ENCODE measurements at places on chromosomes 13 and 19.

- DNase-seq, result peak; percentile 61
Observed at GRCh38 chr19:23273590-23274412, 23.6 kb upstream of the ZNF724 start.

DNA sequence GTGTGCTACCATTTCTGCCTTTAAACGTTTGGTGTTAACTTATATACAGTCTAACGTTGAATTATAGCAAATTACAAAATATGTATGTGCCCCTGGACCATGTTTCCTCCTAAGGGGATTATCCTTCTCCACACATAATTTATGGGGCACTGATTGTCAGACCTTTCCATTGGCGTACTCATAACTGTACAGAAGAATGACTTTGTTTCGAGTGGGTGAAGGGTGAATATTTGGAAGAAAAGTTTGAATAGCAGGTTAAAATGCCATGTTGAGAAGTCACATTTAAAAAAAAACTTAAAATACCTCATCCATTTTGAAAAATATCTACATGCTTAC, 58.8 kb downstream of the SLC10A2 start:
- DNase-seq, result no peak

DNA sequence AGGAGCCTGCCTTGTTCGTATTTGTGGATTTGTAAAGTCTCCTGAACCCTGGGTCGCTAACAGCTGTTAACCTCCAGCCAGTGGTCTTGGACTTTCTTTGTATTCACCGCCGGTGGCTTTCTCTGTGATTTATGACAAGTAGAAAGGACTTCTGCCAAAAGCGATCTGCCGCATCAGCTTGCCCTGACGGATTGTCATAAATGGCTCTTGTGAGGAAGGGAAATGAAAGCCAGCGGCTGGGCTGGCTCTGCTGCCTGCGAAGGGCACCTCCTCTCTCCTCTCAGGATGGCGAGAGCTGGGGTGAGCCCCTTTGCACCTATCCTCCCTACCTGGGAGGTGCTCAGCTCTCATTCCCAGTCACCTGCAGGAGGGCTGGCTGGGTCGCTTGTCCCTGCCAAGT, 25.6 kb downstream of the DHRS12 start:
- no peak for DNase-seq

DNA sequence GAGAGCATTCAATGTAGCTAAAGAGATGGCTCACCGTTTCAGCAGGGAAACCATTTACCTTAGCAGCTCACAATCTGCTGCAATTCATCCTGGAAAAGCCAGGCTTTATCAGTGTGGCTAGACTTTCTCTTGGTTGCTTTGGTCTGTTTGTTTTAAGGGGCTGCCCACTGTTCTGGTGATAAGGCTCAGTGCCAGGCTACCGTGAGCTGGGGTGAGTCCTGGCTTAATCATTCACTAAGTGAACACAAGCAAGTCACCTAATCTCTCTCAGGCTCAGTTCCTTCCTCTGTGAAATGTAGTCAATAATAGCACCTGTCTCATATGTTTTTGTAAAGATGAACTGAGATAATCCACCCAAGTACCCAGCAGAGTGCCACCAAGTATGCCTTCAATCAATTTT, 229.0 kb downstream of the TEX29 start:
- no peak for DNase-seq

DNA sequence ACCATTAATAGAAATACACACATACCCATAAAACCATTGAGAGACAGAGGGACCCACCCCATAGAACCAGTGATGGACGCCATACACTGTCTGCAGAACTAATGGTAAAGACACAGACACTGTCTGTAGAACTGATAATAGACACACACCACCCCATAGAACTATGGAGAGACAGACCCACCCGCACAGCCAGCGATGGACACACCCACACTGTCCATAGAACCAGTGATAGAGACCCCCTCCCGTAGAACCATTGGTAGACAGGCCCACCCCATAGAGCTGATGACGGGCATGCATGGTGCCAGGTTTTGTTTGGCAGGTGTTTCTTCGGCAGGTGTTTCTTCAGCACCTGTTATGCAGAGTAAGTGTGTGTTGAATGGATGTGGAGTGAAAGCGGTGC, 88.3 kb upstream of the TEX29 start:
- no peak for DNase-seq

GRCh38 chr13:35927567-35928021, 203.6 kb downstream of the DCLK1 start:
- DNase-seq, result no peak

GRCh38 chr13:97321616-97322321, 99.6 kb downstream of the MBNL2 start:
- DNase-seq, result no peak

DNA sequence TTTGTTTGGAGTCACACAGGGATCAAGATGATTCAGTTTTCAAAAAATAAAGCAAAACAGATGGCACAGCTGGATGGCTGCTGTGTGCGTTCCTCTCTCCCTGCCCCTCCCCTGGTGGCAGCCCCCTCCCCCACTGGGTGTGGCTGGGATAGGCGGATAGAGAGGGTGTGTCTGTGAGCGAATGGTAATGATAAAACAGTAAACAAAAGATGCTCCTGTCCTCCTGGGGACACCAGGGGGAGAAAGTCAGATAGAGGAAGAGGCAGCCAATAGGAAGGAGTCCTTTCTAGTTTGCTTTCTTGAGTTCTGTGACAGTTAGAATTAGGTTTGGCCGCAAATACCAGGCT, 6.5 kb downstream of the TMEM255B start:
- DNase-seq, result no peak

GRCh38 chr19:49403404-49404187, 15.5 kb downstream of the KASH5 start:
- DNase-seq, result peak; percentile 89

DNA sequence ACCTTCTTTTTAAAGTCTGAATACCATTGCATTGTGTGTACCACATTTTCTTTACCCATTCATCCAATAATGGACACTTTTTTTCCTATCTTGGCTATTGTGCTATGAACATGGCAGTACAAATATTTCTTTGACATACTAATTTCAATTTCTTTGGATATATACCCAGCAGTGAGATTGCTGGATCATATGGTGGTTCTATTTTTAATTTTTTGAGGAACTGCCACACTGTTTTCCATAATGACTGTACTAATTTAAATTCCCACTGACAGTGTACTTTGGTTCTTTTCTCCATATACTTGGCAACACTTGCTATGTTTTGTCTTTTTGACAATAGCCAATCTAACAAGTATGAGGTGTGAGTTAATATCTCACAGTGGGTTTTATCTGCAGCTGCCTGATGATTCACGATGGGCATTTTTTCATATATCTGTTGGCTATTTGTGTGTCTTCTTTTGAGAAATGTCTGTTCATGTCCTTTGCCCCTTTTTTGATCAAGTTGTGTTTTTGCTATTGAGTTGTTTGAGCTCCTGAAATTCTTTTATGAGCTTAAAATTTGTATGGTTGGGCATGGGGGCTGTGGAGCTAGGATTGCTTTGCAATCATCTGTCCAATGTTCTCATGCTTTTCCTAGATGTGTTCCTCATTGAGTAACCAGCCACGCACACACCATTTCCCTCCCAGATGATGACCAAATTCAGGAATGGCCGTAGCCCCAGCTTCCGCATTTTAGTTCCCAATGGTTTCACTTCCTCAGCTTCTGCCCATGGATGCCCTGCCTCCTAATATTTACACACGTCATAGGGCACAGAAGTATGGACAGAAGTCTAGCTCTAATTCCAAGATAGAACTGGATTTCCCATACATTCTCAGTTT, 380.0 kb upstream of the SGCG start:
- no peak for DNase-seq

- DNase-seq, result no peak
Observed at GRCh38 chr13:109436055-109436622, 350.2 kb downstream of the IRS2 start.

DNA sequence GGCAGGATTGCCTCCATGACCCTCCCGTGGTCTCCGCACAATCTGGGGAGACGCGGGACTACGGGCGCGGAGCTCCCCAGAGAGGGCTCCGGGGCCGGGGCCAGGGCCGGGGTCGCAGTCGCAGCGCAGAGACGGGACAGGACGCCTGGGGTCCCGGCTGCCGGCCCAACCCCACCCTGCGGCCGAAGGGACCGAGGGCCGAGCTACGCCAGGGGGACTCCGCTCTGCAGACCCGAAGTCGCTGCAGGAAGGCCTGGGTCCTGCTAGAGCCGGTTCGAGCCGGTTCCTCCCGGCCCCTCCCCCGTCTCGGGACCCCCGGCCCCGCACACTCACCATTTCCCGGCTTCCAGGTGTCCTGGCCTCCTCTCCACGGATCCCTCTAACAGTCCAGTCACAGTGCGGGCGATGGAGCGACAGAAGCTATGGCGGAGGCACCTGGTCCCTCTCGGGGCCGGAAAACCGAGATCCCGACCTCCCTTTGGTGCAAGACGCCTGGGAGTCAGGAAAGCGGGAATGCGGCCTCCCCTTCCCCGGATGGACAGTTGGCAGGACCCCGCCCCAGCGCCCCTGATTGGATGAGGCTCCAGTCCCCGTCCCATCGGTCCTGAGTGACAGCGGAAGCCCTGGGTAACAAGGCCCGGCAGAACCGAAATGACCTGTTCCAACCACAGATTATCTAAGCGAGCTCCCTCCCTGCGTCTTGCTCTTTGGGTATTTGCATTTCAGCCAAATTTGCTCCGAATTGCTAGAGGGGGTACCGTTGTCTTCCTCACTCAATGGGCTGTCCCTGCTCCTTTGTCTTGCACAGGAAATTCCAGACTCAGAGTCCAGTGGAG, at the start of gene ZNF625:
Gene ZNF625 (minus strand): TSS at position 512 of the 836 bp plus-strand sequence. CDS start 176 bp downstream, at position 336.
- no peak for DNase-seq

GRCh38 chr13:84127597-84128128, 245.4 kb upstream of the SLITRK1 start:
- no peak for DNase-seq

GRCh38 chr13:67515895-67516294, 285.8 kb upstream of the PCDH9 start:
- peak; percentile 69 for DNase-seq

- DNase-seq, result no peak
Observed at GRCh38 chr13:71089056-71089455, 777.9 kb downstream of the DACH1 start.

DNA sequence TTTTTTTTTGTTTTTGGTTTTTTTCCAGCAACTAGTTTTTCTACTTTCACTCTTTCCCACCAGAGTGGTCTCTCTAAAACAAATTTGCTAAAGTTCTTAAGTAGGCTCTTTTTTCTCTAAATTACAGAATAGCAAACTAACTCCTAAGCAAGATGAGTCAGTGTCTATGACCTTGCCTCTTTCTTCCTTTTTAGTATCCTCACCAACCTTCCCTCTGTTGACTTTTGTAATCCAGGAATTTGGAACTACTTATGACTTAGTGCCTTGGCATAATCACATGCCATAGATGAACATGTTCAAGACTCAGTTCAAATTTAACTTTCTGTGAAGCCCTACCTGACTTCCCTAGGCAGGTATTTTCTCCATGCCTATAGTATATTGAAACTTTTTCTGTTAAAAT, 32.3 kb upstream of the AKAP11 start:
- DNase-seq, result no peak

- no peak for DNase-seq
Observed at GRCh38 chr13:97367016-97367822, 66.8 kb upstream of the RAP2A start.

DNA sequence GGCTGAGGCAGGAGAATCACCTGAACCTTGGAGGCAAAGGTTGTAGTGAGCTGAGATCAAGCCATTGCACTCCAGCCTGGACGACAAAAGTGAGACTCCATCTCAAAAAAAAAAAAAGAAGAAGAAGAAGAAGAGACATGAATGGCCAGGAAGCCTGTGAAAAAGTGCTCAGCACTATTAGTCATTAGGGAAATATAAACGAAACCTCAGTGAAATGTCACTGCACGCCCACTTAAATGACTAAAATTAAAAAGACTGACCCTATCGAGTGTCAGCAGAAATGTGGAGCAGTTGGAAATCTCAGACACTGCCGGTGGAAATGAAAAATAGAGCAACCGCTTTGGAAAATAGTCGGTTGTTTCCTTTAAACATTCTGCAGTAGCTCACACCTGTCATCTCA, 5.5 kb upstream of the TYROBP start:
- DNase-seq, result no peak

GRCh38 chr13:52969373-52969772, 59.2 kb upstream of the OLFM4 start:
- no peak for DNase-seq

DNA sequence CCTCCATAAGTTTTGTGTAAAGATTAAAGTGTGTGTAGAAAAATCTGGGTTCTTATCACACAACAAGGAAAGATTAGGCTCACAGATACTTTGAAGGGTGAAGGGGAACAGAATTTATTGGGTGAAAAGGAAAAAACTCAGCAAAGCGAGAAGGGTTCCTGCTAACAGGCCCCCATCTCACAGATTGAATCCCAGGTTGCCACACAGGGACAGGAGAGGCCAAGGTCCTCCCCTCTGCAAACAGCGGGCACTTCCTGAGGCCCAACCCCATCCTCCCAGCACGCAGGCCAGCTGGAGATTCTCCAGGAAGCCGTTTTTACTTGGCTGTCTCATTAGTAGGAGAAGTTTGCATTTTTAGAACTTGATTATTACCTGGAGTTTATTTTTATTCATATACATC, 15.2 kb upstream of the ERCC5 start:
- no peak for DNase-seq

DNA sequence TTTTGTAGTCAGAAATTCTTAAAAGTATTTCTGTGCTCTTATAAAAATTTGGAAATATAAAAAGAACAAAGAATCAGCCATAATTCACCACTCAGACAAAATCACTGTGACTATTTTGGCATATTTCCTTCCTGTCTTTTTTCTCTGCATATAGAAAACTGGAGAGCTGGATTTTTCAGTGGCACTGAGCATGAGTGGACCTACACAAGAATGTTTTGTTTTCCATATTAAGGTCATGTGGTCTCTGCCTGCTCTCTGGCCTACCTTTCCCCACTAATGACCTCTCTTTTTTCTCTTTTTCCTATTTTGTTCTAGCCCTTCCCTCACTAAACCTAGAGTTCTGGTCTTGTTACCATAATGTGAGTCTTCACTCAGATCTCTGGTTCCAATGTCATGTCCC, 17.6 kb upstream of the USP12 start:
- no peak for DNase-seq

- no peak for DNase-seq
Observed at GRCh38 chr13:110245416-110245899, 61.5 kb downstream of the COL4A1 start.

GRCh38 chr13:49759503-49759902, 33.0 kb downstream of the KPNA3 start:
- peak; percentile 51 for DNase-seq

- DNase-seq, result no peak
Observed at GRCh38 chr13:41762796-41763195, 198.1 kb downstream of the VWA8 start.

- no peak for DNase-seq
Observed at GRCh38 chr13:44574466-44574855, 1.7 kb downstream of the TSC22D1 start.

All from brain pericyte (primary cell).